ENCODE measurements at places on chromosomes 7 and 10.

- no peak for DNase-seq
These were observed 78.2 kb upstream of the STEAP1B start for GRCh38 chr7:22578007-22578733.

GRCh38 chr7:13560441-13560840 is 429.0 kb downstream of the ETV1 start:
- DNase-seq: no peak

GRCh38 chr10:3786295-3787015 is 1.4 kb upstream of the KLF6 start:
- DNase-seq: no peak

- DNase-seq: no peak
These were observed 83.9 kb downstream of the LHPP start for GRCh38 chr10:124545351-124546054.

DNA sequence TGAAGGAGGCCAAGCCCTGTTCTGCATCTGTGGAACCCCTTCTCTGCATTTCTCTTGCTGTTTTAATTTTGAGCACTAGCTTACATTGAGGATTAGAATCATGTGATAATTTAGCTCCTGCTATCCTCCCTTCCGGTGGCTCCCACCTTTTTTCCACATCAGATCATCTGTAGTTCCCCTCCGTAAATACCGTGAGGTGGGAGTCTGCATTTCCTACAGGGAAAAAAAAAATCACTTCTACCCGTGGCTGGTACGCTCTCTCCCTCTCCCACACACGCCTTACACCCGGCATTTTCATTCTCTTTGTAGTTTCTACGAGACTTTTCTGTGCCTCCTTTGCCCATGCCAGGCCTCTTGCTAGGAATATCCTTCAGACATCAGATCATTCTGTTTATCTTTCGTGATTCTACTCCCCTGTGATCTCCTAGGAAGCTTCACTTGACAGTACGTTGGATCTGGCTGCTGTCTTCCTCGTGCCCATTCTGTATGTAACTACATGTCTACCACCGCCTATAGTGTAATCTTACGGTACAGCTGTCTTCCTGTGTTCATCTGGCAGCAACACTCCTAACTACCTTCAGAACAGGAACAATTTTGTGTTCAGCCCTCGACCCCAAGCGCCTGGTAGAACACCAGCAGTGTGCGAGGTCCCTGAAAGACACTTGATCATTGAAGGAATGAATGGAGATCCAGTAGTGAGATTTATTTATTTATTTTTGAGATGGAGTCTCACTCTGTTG is 41.7 kb upstream of the OCM start:
- no peak for DNase-seq

DNA sequence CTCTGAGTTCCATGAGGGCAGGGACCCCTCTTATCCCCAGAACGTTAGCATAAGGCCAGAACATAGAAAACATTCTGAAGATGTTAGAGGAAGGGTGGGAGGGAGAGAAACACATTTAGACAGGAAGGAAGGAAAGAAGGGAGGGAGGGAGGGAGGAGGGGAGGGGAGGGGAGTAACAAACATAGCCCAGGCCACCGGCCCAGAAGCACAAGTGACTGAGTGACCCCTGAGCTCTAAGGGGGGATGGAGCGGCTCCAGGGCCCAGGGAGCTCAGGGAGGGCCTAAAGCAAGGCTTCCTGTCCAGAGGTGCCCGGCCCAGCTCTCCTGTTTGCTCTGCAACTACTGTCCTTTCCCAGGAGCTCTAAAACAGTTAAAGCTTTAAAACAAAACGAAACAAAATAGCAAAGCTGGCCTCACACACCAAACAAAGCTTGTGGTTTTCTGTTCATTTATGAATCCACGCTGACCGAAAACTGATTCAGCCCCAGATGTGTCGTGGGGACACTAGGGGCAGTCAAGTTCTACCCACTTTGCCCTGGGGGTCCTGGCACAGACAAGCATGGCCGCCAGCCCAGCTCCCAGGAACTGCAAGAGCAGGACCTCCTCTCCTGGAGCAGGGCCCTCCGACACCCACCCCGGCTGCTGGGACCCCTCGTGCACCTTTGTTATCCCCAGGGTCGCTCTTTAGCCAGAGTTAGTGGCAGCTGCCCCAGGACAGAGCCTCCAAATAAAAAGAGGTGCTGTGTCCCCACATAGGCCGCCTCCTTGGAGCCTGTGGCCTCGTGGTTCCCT is 496.2 kb upstream of the FOXK1 start:
- DNase-seq: no peak

- DNase-seq: no peak
These were observed 194.8 kb downstream of the ABCA13 start for GRCh38 chr7:48366096-48366495.

- no peak for DNase-seq
These were observed 12.5 kb downstream of the PSAP start for GRCh38 chr10:71838264-71839211.

DNA sequence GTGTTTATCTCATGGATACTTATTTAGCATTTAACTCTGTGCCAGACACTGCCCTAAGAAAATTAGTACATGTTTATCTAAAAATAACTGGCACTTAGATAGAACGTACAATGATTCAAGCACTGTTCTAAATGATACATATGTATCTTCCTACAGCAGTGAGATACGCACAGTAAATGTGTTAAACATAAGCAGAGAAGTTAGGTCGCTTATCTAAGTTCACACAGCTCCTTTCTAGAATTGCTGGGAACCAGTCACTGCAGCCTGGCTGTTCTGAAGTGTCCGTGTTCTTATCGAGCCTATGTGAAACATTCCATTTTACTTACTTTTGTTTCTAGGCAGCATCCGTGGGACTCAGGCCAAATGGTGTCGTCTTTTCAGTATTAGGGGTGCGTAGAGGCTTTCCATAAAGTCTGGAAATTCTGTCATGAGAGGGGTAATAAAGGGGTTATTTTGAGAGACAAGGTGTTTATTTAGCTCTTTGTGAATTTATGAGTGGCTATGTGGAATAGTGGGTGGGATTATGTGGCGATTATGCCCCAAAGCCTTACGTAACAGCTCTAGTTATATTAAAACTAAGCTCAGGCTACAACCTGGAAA is 186.9 kb downstream of the SND1 start:
- no peak for DNase-seq

- no peak for DNase-seq
These were observed 221.7 kb downstream of the TCERG1L start for GRCh38 chr10:131089861-131090260.

DNA sequence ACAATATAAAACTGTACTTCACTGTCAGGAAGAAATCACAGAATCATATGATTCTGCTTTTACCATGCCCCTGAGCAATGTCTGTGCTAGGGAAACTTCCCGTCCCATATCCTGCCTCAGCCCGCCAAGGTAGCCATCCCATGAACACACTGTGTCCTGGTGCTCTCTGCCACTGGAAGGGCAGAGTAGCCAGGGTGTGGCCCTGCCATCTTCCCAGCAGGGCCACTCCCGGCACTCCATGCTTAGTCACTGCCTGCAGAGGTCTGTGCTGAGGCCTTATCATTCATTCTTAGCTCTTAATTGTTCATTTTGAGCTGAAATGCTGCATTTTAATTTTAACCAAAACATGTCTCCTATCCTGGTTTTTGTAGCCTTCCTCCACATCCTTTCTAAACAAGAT is 31.8 kb downstream of the AP3M1 start:
- no peak for DNase-seq

GRCh38 chr7:84790882-84791281 is 396.0 kb downstream of the SEMA3D start:
- no peak for DNase-seq

Data from GM10248 (cell line).